EH (cell line): ENCODE measurements at places on chromosomes 7 and 10.

- DNase-seq, result no peak
Observed at GRCh38 chr10:46170789-46171188, 116.0 kb upstream of the ANTXRL start.

- DNase-seq, result peak; percentile 22
Observed at GRCh38 chr7:150406567-150407421, 27.7 kb downstream of the ZNF775 start.

- peak; percentile 51 for DNase-seq
Observed at GRCh38 chr7:127514499-127514898, 70.9 kb downstream of the GCC1 start.

GRCh38 chr7:143360788-143361551 lies 1.5 kb downstream of the FAM131B start:
- DNase-seq, result no peak

DNA sequence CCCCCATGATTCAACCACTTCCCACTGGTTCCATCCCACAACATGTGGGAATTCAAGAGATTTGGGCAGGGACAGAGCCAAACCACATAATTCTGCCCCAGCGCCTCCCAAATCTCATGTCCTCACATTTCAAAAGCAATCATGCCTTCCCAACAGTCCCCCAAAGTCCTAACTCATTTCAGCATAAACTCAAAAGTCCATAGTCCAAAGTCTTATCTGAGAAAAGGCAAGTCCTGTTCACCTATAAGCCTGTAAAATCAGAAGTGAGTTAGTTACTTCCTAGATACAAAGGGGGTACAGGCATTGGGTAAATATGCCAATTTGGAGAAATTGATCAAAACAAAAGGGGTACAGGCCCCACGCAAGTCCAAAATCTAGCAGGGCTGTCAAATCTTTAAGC lies 272.9 kb downstream of the MAGI2 start:
- no peak for DNase-seq

- DNase-seq, result peak; percentile 27
Observed at GRCh38 chr10:21285742-21286331, 239.6 kb downstream of the SKIDA1 start.

GRCh38 chr10:44578271-44578670 lies 193.4 kb upstream of the CXCL12 start:
- DNase-seq, result no peak

DNA sequence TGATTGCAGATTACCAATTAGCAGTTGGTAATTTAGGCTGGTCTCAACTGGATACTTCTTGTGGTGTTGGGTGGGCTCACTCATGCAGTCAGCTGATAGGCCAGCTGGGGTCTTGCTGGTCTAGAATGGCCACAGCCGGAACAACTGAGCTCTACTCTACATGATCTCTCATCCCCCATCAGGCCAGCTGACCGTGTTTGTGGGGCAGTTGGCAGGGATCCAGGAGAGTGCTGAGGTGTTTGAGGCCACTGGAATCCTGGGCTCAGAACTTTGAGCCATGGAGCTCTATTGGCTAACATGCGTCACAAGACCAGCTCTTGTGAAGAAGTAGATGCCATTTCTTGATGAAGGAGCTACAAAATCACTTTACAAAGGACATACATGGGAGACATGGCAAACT lies 242.4 kb downstream of the GFRA1 start:
- DNase-seq, result no peak

GRCh38 chr7:131189488-131189887 lies 138.2 kb upstream of the MKLN1 start:
- DNase-seq, result no peak

- no peak for DNase-seq
Observed at GRCh38 chr7:26858735-26859134, 5.7 kb downstream of the SKAP2 start.

- DNase-seq, result peak; percentile 35
Observed at GRCh38 chr7:50803359-50804337, 21.0 kb upstream of the GRB10 start.

DNA sequence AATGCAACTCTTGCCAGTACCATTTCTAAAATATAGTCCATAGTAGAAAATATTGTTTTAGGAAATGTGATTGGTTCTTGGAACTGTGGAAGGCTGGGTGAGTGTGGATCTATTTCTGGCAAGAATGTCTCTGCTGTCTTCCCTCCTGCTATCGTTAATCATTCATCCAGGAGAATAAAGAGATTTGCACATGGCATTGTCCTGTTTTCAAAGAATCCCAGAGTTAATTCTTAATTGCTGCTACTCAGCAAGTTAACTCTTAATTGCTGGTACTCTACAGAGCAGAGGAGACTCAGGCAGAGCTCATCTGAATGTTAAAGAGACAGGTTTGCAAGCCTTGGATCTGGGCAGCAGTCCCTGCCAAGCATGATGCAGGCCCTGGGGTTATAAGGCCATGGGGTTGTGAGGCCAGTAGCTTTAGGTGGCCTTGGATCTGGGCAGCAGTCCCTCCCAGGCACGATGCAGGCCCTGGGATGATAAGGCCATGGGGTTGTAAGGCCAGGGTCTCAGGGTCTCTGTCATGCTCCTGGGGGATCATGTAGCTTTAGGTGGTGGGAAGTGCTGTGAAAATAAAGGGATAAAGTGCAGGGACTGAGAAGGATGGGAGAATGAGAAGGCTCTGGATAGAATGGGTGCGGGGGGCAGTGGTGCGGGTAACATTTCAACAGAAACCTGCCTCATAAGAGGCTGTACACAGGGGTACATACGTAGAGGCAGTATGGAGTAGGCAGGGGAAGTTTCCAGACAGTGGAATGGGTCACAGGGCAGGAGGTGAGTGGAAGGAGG lies 162.3 kb downstream of the SVIL start:
- no peak for DNase-seq

- DNase-seq, result no peak
Observed at GRCh38 chr7:128309124-128309523, 34.6 kb downstream of the RBM28 start.

- DNase-seq, result no peak
Observed at GRCh38 chr10:127579640-127580039, 30.5 kb downstream of the NPS start.
